ENCODE measurements at places on chromosomes 6 and 20.

DNA sequence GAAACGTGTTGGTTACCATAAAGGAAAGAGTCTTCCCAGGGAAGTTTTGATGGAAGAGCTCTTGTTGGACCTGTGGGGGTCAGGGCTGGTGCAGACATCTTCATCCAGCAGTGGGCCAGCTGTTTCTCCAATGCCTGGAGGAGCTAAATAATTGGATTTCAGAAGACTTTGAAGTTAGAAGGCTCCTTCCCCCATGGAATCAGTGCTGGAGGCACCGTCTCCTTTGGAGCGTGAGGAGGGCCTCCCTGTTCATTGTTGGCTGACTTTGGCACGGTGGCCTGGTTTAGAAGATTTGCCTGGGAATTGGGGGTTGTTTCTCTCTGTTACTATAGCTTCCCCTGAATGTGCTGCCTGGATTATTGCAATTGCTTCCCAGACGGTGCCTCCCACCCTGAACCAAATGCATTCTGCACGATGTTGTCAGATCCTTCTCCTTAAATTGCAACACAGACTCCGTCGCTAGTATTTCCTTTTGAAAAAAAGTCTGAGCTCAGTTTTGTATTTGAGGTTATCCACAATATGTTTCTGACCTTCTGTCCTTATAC lies 27.7 kb upstream of the KCNG1 start:
- no peaks in the 10 kb centered on the region for H3K36me3 ChIP-seq
- H3K4me1 ChIP-seq, result no peaks in the 10 kb centered on the region
- no peak for DNase-seq
- H3K27ac ChIP-seq, result no peak overlapping the region

GRCh38 chr6:157665180-157665579 lies 157.9 kb upstream of the SNX9 start:
- no peak overlapping the region for H3K27ac ChIP-seq
- no peak overlapping the region for H3K4me3 ChIP-seq
- H3K4me1 ChIP-seq, result peaks cover 18% of the 10 kb centered on the region

GRCh38 chr6:130322673-130323268 lies 43.0 kb upstream of the TMEM200A start:
- H3K4me1 ChIP-seq, result no peaks in the 10 kb centered on the region
- no peak overlapping the region for H3K4me3 ChIP-seq
- no peaks in the 10 kb centered on the region for H3K36me3 ChIP-seq
- no peaks in the 10 kb centered on the region for H3K27me3 ChIP-seq

DNA sequence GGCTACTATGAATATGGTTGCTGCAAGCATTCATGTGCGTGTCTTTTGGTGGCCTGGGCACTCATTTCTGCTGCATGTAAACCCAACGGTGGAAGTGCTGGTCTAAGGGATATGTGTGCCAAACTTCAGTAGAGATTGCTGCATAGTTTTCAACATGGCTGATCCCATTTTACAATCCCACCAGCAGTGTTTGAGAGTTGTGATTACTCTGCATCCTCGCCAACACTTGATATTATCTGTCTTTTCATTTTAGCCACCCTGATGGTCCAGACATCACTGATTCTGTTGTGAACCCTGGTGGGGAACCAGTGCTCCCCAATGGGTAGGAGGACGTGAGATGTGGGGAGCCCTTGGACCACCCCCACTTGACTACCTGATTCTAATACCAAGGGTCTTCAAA lies 27.5 kb downstream of the PACSIN1 start:
- H3K4me1 ChIP-seq, result no peaks in the 10 kb centered on the region
- H3K4me3 ChIP-seq, result no peak overlapping the region
- H3K36me3 ChIP-seq, result no peaks in the 10 kb centered on the region

DNA sequence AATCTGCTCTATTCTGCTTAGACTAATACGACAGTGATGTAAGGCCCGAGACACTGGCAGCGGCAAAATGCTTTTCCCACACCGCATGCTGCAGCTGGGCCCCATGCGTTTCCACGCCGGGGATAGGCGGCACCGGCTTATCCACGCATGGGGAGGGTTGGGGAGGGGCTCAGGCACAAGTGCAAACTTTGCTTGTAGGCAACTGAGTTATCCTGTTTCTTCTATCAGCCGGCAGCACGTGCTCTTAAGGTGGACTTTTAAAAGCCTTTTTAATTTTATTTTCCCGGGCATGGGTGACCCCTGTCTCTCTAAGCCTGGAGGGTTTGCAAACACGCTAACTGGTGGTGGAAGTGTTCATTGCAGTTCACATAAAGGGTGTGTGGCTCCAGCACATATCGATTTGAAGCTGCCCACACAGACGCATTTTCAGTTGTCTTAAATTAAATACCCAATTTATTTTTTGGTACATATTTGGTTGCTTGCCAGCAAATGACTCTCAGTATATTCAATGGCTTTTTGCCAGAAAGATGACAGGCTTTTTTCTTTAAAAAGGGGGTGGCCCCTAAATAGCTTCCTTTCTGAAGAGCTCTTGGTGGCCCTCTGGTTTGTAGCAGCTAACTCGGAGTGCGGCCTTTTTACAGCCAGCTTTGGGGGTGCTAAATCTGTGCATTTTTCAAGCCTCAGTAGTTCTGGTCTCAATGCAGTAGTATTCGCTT lies 561.8 kb upstream of the AGPAT4 start:
- peaks cover 12% of the 10 kb centered on the region for H3K4me1 ChIP-seq
- peaks cover 2% of the 10 kb centered on the region for H3K27me3 ChIP-seq
- DNase-seq, result no peak
- no peak overlapping the region for H3K27ac ChIP-seq

GRCh38 chr6:108944707-108945680 lies 96.8 kb downstream of the ARMC2 start:
- no peaks in the 10 kb centered on the region for H3K27me3 ChIP-seq
- H3K36me3 ChIP-seq, result no peaks in the 10 kb centered on the region
- H3K4me3 ChIP-seq, result peak overlapping the region; percentile 8

GRCh38 chr20:46541229-46541935 lies 9.1 kb downstream of the OCSTAMP start:
- H3K27me3 ChIP-seq, result peaks cover 2% of the 10 kb centered on the region
- no peaks in the 10 kb centered on the region for H3K4me1 ChIP-seq

- peak overlapping the region; percentile 33 for H3K4me3 ChIP-seq
- peaks cover 15% of the 10 kb centered on the region for H3K4me1 ChIP-seq
- no peaks in the 10 kb centered on the region for H3K36me3 ChIP-seq
- H3K27me3 ChIP-seq, result peaks cover 3% of the 10 kb centered on the region
Observed at GRCh38 chr6:111625461-111626391, 20.0 kb upstream of the TRAF3IP2 start.

GRCh38 chr6:135195041-135195440 lies 13.9 kb downstream of the MYB start:
- H3K36me3 ChIP-seq, result no peaks in the 10 kb centered on the region
- no peak overlapping the region for H3K4me3 ChIP-seq
- H3K27me3 ChIP-seq, result no peaks in the 10 kb centered on the region
- no peak for DNase-seq
- no peak overlapping the region for H3K27ac ChIP-seq
- no peaks in the 10 kb centered on the region for H3K4me1 ChIP-seq

DNA sequence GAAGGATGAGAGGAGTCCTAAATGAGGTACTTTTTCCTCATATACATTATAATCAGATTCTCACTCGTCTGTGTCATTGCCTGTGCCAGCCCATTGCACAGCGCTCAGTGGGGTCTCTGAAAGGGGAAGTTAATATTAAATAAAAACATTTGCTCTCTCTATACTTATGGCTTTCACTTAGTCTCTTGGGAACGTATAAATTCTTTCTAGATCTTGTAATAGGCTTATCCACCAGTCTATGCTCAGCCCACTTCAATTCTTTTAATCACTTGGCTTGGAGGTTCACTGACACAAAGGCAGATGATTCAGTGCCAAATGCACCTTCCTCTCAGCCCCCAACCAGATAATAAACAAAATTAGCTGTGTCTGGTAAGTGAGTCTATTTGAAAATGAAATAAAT lies 164.3 kb upstream of the OGFRL1 start:
- peaks cover 12% of the 10 kb centered on the region for H3K36me3 ChIP-seq
- no peaks in the 10 kb centered on the region for H3K27me3 ChIP-seq
- peaks cover 12% of the 10 kb centered on the region for H3K4me1 ChIP-seq
- no peak overlapping the region for H3K27ac ChIP-seq
- DNase-seq, result no peak

DNA sequence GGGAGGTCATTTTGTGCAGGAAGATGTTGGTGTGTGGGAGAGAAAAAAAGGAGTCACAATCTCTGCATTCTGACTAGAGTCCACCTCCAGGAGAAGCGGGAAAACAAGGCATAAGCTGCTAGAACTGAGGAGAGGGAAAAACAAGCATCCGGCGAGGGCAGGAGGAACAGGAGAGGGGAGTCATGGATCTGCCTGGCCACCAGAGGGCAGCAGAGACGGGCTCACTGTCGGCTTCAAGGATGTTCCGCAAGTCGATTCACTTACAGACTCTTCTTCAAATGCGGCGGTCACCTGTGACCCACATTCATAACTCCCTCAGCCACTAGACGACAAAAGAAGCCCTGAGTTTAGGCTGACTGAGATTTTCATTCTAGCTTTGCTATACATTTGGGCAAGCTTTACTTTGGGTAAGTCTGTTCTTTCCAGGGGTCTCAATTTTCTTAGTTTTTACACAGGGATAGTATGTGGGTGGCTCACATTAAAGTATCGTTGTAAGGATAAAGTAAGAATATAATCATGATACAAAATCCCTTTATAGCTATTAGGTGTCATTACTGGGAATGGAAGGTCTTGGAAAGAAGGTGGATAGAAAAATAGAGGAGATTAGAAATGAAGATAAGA lies 6.6 kb upstream of the BTNL2 start:
- no peak overlapping the region for H3K4me3 ChIP-seq
- no peaks in the 10 kb centered on the region for H3K36me3 ChIP-seq
- peaks cover 2% of the 10 kb centered on the region for H3K27me3 ChIP-seq
- peak; percentile 91 for DNase-seq
- H3K4me1 ChIP-seq, result no peaks in the 10 kb centered on the region

GRCh38 chr20:63661959-63662812 lies 4.1 kb downstream of the RTEL1 start:
- H3K4me3 ChIP-seq, result peak overlapping the region; percentile 38
- peaks cover 6% of the 10 kb centered on the region for H3K27me3 ChIP-seq
- peaks cover 14% of the 10 kb centered on the region for H3K4me1 ChIP-seq

GRCh38 chr20:4064144-4064909 lies 49.0 kb upstream of the RNF24 start:
- peaks cover 2% of the 10 kb centered on the region for H3K27me3 ChIP-seq
- no peak overlapping the region for H3K27ac ChIP-seq
- peaks cover 4% of the 10 kb centered on the region for H3K36me3 ChIP-seq
- no peak for DNase-seq
- peaks cover 4% of the 10 kb centered on the region for H3K4me1 ChIP-seq
- no peak overlapping the region for H3K4me3 ChIP-seq

- H3K27ac ChIP-seq, result no peak overlapping the region
- H3K4me1 ChIP-seq, result no peaks in the 10 kb centered on the region
- no peaks in the 10 kb centered on the region for H3K36me3 ChIP-seq
- DNase-seq, result no peak
- H3K27me3 ChIP-seq, result peaks cover 4% of the 10 kb centered on the region
Observed at GRCh38 chr20:56171087-56172012, 77.2 kb upstream of the MC3R start.

DNA sequence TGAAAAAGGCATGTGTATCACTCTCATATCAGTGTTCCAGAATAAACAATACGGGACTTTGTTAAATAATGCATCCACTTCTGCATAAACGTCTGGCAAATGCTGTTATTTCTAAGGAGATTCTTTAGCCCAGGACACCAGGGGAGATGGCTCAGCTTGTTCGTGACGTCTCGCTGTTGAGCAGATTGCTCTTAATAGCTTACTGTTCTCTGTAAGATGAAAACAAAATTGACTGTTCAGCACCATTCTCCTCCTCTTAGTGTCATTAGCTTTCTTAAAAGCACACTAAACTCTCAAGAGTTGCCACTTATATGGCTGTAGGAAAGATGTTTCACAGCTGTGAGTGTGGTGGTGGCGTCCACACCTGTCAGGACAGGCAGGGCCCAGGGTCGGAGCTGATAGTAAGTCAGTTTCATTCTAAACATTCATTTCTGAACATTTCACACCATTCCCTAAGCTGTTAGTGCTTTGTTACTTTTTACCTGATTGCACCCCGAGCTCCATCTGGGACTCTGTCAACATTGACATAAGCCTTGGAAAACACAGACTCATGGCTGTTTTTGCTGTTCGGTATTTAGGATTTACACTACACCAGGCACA lies 132.1 kb downstream of the ZDHHC14 start:
- H3K36me3 ChIP-seq, result peaks cover 5% of the 10 kb centered on the region
- H3K27ac ChIP-seq, result peak overlapping the region; percentile 87
- H3K4me3 ChIP-seq, result peak overlapping the region; percentile 20
- peaks cover 11% of the 10 kb centered on the region for H3K4me1 ChIP-seq
- DNase-seq, result no peak

GRCh38 chr6:121436960-121437850 lies 1.8 kb downstream of the GJA1 start:
- H3K27me3 ChIP-seq, result no peaks in the 10 kb centered on the region
- H3K27ac ChIP-seq, result peak overlapping the region; percentile 82
- H3K36me3 ChIP-seq, result no peaks in the 10 kb centered on the region
- peak; percentile 73 for DNase-seq
- H3K4me1 ChIP-seq, result peaks cover 20% of the 10 kb centered on the region

DNA sequence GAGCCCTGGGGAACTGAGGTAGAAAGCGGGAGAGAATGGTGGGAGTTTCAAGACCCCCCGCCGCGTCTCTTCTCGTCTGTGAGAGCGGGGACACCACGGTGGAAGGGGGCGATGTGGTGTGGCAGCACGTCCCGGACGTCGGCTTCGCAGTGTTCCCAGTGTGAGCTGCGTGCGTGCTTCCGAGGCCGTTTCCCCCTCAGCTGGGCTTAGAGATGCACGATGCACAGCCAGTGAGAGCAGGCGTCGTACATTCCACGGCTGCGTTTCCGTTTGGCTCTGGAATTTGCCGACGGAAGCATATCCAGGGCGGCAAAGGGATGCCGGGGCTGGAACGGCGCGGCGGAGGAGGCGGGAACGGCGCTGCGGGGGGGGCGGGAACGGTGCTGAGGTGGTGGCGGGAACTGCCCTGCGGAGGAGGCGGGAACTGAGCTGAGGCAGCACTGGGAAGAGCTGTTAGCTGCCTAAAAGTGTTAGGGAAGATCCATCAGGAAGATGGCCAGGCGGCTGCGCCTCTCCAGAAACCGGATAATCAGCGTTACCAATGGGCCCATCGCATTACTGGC lies 37.7 kb downstream of the KIF25 start:
- H3K27me3 ChIP-seq, result peaks cover 9% of the 10 kb centered on the region
- H3K27ac ChIP-seq, result no peak overlapping the region
- DNase-seq, result no peak

GRCh38 chr20:48619126-48620101 lies 208.4 kb downstream of the PREX1 start:
- H3K4me3 ChIP-seq, result no peak overlapping the region
- peaks cover 17% of the 10 kb centered on the region for H3K4me1 ChIP-seq
- H3K36me3 ChIP-seq, result no peaks in the 10 kb centered on the region
- no peak overlapping the region for H3K27ac ChIP-seq

DNA sequence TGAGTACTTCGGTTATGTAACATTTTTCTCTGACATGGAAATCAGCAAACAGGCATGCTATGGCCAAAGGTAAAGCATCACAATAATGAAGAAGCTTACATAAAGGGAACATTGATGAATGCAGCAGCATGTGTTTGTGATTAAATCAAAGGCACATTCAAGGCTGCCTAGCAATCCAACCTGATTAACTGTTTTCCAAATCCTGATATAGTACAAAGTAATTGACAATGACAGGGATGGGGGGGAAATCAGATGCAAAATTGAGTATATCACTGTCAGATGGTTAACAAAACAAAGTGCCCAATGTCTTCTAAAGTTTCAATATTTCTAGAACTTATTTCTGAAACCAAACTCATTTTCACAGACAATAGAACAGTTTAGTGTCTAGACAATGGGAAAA lies 39.2 kb upstream of the B3GAT2 start:
- no peak overlapping the region for H3K27ac ChIP-seq
- H3K36me3 ChIP-seq, result no peaks in the 10 kb centered on the region
- no peaks in the 10 kb centered on the region for H3K4me1 ChIP-seq
- no peak overlapping the region for H3K4me3 ChIP-seq
